ENCODE measurements at places on chromosomes 3 and 15.

GRCh38 chr3:64675687-64676247 is 12.0 kb downstream of the ADAMTS9 start:
- no peak for DNase-seq

DNA sequence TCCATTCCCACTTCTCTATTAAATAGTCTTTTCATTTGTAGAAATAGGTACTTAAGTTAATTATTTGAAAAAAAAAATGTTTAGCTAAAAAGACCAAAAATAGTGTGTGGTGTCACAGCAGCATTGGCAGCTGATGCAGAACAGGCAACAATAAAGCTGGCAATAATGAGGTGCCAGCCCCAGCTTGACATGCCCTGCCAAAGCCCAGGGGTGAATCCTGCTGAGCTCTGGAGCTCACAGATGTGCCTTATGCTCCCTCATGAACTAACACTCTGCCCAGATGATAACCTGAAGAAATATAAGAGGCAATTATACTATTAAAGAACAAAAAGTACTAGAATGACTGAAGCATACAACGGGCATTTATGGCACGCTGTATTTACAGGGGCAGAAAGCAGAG is 63.8 kb downstream of the IGSF11 start:
- no peak for DNase-seq

- DNase-seq, result no peak
Measured at GRCh38 chr15:85570336-85570735, 189.9 kb downstream of the AKAP13 start.

DNA sequence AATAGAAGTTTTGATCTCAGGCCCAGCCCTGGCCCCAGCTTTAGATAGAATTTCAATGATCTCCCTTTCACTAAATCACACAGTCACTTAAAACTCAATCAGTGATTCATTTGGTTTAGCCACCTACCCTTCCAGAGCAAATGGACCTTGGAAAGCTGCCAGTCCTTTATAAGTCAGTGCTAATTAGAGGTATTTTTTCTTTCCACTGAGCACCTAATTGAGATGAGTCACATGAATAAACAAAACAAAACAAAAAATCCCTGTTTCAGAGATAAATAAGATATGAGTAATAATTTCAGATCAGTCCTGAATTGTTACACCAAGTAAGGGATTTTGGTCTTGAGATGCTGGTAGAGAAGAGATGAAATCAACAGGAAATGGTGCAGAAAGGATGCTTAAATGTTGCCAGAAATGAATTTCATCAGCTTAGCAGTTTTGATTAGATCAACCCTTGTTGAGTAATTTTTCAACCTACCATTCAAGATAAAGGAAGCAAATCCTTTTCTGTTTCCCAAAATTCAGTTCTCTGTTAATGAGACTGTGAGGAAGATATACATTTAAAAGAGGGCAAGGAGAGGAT is 352.0 kb upstream of the COL8A1 start:
- no peak for DNase-seq

- DNase-seq, result no peak
Measured at GRCh38 chr15:74889390-74889882, 406 bp upstream of the MPI start.

- DNase-seq, result no peak
Measured at GRCh38 chr3:77325702-77326101, 285.8 kb downstream of the ROBO2 start.

DNA sequence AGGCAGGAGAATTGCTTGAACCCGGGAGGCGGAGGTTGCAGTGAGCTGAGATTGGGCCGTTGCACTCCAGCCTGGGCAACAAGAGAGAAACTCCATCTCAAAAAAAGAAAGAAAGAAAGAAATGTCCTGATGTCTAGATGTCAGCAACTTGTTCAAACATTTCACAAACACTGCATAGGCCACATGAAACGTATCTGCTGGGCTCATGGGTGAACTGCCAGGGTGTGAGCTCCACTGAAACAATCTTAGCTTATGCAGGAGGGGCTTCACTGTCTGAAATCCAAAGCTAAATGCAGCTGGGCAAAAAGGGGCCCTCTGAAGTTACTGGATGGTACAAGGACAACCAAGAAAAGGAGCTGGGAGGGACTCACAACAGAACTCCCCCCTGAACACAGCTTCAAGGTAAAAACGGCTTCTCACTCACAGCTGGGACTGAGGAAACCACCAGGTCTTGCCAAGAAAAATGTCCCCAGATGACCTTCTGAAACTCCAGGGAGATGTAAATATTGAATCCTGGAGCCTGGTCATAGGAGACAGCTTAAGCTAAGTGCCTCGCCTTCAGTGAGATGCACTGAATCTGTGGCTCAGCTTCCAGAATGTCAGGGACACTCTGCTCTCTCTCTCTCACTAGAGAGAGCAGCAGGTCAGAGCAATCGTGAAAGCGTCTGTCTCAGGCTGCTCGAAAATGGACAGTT is 31.9 kb downstream of the SEC61A1 start:
- no peak for DNase-seq

GRCh38 chr15:81001152-81002008 is 657 bp downstream of the TLNRD1 start:
- DNase-seq, result peak; percentile 36

GRCh38 chr3:115092220-115092791 is 54.8 kb downstream of the ZBTB20 start:
- DNase-seq, result peak; percentile 25

- no peak for DNase-seq
Measured at GRCh38 chr3:134356411-134357040, 17.7 kb downstream of the AMOTL2 start.

DNA sequence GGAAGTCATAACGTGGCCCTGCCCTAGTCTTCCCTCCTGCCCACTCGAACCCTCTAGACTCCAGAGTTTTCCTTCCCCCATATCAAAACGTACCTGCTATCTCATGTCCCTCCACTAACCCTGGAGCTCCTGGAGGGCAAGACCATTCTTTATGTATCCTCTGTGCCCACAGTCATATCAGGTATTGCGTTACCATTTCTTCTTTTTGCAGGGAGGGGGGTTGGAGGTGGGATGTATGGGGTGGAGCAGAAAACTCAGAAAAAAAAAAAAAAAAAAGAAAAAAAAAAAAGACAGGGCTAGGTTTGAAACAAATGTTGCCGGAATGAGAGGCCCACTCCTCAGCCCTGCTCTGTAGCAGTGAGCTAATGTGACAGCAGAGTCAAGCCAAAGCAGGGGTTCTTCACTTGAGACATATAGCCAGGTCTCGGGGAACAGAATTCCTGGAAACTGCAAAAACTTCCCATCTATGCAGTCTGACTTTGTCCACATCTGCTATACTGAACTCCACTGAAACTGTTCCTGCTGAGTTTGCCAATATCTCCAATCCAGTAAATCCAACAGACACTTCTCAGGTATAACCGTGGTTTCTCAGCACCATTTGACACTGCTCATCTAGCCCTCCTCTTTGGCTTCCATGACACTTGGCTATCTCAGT is 31.1 kb downstream of the PARP16 start:
- DNase-seq, result no peak

GRCh38 chr3:66362541-66362941 is 138.3 kb downstream of the LRIG1 start:
- DNase-seq, result no peak

GRCh38 chr15:89002281-89002761 is 85.9 kb upstream of the ABHD2 start:
- no peak for DNase-seq

DNA sequence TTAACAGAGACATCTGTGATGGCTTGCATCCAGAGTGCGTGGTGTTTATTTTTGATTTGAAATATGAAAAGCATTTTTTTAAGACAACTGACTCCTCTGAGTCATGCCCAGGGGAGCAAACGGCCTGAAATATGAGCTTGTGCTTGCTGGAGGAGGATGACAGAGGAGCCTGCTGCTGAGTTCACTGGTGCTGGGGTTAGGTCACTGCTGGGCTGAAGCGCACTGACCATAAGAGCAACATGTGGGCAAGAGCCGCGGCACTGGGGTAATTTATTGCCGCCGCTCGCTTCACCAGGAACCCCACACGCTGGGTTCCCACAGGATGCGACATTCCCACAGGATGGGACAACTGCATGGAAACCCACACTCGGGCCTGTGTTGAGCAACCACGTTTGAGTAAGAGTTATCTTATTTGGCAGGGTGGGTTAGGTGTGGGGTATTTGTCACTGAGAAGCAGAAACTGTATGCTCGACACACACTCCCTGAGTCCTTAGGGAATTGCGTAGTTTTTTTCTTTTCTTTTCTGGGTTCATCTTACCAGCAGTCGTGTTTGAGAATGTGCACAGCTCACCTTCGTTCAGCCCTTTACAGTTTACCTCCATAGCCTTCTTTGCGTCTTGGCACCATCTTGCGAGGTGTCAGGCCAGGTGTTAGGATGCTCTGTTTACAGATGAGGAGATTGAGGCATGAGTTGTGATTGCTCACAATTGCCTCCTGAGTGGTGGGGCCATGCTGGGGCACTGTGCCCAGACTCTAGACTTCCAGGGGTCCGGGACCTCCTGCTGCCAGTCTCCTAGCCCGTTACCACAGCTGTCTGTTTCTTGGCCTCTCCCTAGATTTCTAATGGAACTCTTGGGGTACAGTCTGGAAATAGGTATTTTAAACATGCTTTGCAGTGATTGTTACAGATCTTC is 60.4 kb downstream of the SMAD3 start:
- no peak for DNase-seq

Data from activated effector memory CD4-positive, alpha-beta T cell treated with Interleukin-2 at 50 U/mL for 16 hours (primary cell).